ENCODE measurements at places on chromosomes 11 and 22.

- DNase-seq = no peak
These were observed 43.9 kb downstream of the KDM2A start for GRCh38 chr11:67163006-67163405.

DNA sequence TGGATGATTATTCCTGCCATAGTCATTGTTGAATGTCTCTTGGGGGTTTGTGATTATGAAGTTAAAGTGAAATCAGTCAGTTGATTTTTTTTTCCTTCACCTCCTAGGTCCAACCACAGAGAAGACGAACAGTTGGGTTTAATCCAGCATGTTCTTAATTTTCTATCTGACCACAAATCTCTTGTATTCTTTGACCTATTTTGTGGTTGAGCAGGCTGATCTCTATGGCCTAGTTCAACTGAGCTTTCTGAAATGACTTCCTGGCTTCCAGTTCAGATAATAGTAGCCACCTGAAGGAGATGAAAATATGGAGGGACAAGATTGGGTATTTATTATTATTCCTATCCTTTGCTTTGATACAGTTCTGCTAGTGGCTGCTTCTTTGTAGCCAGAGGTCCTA lies 5.2 kb upstream of the OR56A5 start:
- DNase-seq = no peak

GRCh38 chr11:59756845-59757244 lies 1.7 kb downstream of the STX3 start:
- no peak for DNase-seq

DNA sequence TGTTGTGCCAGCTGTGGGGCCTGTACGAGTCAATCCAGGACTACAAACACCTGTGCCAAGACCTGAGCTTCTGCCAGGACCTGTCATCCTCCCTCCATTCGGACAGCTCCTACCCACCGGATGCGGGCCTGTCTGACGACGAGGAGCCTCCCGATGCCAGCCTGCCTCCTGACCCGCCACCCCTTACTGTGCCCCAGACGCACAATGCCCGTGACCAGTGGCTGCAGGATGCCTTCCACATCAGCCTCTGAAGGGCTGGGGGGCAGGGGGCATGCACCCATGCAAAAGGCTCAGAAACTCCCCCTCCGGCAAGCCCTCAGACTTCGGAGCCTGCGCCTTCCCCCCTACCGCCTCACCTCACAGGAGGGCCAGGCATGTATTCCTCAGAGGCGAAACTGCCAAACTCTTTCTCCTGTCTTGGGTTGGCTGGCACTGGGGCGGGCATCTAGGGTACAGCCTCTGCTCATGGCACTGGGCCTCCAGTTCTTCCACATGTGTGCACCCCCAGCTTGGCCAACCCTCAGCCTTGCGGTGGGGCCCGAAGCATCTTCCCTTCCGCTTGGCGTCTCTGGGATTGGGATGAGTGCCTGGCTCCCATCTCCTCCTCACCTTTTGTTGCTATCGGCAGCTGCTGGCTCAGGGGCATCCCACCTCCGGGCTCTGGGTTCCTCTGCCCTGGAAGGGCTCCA lies 1.2 kb downstream of the FAM89B start:
- DNase-seq = no peak

- DNase-seq = no peak
These were observed 31.4 kb upstream of the NUP160 start for GRCh38 chr11:47879259-47880158.

DNA sequence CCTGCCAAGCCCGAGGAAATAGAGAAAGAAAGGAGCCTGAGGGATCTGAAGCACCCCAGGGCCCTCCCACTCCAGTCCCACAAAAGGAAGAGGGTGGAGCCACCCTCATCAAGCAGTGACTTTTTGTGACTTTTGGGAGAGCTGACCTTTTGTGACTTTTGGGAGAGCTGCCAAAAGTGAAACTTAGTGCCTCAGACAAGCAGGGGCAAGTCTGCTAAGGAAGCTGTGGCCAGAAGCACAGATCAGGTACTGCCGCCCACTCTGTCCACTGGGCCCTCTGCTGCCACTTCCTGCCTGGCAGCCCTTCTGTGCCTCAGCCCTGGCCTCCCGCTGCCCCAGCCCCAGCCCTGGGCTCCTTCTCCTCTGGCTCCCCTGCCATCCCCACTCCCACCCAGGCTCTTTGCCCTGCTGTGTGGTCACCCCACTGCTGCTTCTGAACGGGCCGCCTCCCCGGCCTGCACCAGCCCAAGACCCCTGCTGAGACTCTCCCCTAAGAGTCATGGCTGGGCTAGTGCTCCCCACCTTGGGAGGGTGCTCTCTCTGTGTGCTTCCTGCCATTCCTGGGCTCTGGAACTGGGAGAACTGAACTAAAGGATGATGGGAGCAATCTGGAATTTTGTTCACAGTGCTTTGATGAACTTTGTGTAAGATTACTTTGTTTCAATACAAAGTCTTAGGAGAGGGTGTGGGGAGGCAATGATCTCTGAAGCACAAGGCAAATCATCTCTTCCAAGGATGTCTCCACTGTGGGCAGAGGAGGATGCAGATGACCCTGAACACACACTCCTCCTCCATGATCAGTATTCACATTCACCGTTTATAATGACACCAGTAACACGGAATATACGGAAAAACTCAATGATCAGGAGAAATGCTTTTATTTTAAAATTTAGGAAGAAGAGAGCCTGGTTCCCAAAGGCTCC lies at the start of gene APOBEC3H:
TSS of gene APOBEC3H (plus strand) at position 147 of the 923 bp plus-strand sequence. CDS start 3,035 bp downstream, outside the sequence.
- no peak for DNase-seq

DNA sequence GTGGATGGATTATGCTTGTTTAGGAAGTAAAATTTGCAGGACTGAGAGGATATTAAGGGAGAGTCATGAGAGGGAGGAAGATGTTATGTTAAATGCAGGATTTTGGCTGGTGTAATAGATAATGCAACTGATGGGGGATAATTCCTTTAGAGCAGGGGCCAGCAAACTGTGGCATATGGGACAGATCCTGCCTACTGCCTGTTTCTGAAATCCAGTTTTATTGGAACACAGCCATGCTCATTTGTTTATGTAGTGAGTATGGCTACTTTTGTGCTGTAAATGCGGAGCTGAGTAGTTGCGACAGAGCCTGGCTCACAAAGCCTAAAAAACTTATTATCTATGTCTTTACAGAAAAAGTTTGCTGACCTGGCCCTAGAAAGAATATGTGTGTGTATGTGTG lies 66.6 kb upstream of the MPPED2 start:
- DNase-seq = no peak

DNA sequence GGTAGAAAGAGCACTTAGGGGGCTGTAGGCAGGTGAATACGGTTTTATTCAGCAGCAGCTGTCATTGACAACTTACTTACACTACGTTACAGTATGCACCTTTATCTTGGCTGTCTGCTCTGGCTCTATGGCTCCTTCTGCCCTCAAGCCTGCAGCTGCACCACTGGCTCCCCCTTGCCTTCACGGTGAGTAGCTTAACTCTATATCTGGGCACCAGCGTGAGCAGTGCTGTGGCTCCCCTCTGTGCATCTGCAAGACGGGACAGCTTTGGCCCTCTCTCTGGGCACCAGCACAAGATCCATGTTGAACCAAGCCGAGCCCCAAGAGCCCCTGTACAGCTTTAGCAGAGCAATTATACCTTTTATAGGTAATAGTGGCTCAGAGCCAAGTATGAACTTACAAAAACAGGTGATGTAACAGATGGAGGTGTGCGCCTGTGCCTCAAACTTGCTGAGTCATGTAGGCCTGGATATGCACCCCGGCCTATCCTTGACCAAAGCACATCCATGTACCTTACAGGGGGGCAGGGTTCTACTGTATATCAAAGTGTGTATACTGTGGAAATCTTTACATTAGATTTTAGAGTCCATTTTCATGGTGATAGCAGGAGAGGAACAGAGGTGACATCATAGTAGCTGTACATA lies 96.9 kb upstream of the CTSC start:
- DNase-seq = no peak

DNA sequence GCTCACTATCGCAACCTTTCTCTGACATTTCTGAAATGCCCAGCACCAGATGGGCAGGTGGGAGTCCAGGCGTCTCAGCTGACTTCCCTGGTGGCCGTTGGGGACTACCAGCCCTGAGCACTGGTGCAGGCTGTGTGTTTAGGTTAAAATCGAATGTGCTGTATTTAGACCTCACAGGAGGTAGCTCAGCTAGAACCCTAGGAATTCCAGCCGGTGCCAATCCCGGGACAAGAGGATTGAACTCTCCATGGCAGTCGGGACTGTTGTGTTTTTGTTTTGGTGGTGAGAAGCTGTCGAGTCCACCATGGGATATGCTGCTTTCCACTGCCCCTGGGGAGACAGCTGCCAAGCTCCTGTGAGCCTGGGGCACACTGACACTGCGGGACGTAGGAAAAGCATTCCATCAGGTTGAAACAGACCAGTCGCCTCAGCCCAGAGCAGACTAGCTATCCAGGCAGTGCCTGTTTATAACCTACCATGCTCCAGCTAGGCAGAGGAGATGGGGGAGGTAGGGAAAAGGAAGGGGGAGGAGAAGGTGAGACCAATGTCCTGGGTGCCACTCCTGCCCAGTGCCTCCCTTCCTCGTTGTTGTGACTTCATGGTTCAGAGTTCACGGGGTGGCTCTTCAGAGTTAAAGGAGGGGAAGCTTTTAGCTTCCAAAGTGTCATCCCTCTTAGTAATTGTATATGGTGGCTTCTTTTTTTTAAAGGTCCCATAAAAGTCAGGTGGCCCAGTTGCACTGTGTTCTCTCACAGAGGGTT lies 53.0 kb downstream of the MICAL2 start:
- no peak for DNase-seq

GRCh38 chr22:24500277-24500820 lies 5.2 kb downstream of the UPB1 start:
- no peak for DNase-seq

DNA sequence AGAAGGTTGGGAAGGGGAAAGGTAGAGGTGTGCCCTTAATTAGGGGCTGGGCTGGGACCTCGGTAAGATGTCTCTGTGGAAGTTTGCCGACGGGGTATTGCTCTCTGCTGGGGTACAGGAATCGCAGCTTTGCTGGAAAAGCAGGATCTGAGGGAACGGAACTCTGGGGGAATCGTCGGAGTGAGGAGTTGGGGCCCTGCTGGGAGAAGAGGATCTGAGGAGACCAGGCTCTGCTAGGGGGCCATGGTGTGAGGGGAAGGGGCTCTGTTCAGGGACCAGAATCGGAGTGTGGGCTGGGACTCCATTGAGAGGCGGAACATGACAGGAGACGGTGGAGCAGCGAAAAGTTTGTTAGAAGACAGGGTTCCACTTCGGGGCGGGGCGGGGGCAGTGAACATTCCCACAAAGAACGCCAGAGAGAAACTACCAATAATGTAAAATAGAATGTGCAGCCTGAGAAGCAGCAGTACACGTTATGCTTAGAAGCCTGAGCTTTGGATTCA lies 456 bp downstream of the AAMDC start:
- peak; percentile 69 for DNase-seq

DNA sequence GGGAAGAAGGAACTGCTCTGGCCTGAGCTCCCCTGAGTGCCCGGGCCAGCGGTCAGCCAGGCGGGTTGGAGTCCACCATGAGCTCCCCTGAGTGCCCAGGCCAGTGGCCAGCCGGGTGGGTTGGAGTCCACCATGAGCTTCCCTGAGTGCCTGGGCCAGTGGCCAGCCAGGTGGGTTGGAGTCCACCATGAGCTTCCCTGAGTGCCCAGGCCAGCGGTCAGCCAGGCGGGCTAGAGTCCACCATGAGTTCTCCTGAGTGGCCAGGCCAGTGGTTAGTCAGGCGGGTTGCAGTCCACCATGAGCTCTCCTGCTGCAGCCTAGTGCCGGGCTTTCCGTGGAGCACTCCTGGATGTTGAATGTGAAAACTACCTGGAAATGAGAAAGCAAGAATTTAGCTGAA lies 844.0 kb downstream of the TBC1D22A start:
- DNase-seq = peak; percentile 16

DNA sequence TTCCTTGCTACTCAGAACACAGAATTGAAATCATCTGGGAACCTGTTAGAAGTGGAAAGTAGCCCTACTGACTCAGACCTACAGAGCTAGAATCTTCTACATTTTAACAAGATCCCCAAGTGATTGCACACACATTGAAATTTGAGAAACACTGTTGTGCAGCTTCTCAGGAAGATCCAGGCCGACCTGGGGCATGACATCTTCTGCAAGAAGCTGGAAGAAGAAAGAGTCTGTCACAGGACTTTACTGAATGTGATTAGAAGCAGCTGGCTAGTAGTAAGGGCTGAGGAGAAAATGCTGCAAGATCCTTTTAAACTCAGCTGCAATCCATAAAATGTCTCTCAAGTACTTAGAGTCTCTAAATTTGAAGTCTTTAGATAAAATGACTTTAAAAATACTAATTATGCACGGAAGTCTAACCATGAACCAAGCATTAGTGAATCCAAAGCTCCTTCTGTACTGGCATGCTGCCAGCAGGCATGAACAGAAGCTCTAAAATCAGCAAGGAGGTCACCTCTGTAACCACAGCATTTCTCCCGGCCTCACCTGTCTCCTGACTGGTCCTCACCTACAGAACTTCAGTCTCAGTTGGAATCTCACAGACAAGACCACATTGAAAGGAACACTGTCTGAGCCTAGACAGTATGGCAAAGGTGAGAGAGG lies 85.0 kb downstream of the SERGEF start:
- DNase-seq = no peak

GRCh38 chr11:45087900-45088160 lies 58.6 kb upstream of the PRDM11 start:
- no peak for DNase-seq

DNA sequence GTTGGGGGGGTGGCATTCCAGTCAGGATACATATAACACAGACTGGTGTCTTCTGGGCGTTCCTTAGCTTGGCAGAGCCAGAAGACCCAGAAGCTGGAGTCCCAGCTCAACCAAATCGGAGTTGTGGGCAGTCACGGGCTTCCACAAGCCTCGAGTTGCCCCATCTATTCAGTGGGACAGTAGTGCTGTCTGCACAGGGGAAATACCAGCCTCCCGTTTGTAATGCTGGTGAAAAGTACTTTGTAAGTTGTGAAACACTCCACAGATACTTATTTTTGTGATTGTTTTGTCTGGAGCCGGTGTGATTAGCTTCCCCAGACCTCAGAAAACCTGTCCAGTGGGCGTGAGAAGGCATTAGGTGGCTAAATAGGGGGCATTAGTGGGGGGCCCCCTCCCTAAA lies 13.6 kb downstream of the DGKZ start:
- DNase-seq = no peak

DNA sequence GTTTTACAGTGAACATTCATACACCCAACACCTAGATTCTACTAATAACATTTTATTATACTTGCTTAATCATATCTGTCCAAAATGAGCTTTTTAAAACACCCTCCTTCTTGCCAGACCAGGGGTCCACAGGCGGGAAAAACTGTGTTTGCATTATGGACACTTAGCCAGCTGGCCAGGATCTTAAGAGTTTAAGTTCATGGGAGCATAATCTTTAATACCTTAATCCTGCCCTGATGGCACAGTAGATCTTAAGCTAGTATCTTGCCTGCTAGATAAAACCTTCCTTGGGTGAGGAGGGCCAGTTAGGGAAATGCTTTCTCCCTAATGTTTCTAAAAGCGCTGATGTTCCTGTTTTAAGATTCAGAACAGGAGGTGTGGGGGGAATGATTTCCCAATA lies 13.1 kb upstream of the CCDC134 start:
- no peak for DNase-seq

- DNase-seq = no peak
These were observed 90.7 kb upstream of the PHOX2A start for GRCh38 chr11:72334651-72335050.
